Omental fat pad (tissue), 4 donors: ENCODE measurements at places on chromosomes 1 and 21. TPM values are rescaled to one million over a fixed set of nuclear protein-coding genes. Genes with fewer than 3 reads are reported as not detected.

DNA sequence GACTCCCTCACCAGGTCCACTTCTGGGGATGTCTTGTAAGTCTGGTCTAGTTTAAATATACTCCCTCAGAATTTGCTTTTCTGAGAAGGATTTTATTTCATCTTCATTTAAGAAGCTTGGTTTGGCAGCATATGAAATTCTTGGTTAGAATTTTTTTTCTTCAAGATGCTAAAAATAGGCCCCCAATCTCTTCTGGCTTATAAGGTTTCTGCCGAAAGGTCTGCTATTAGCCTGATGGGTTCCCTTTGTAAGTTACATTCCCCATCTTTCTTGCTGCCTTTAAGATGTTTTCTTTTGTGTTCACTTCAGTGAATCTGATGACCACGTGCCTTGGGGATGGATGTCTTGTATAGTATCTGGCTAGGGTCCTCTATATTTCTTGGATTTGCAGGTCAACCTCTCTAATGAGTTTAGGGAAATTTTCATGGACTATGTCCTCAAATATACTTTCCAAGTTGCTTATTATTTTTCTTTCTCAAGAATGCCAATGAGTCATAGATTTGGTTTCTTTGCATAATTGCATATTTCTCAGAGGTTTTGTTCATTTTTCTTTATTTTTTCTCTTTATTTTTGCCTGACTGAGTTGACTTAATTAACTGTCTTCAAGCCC, 19.4 kb downstream of the TCP10L start:
- no peak for DNase-seq

Gene INKA2
- 21.3 TPM for total RNA-seq

- no peak for DNase-seq
Measured at GRCh38 chr21:36656138-36656537, 42.8 kb upstream of the SIM2 start.

DNA sequence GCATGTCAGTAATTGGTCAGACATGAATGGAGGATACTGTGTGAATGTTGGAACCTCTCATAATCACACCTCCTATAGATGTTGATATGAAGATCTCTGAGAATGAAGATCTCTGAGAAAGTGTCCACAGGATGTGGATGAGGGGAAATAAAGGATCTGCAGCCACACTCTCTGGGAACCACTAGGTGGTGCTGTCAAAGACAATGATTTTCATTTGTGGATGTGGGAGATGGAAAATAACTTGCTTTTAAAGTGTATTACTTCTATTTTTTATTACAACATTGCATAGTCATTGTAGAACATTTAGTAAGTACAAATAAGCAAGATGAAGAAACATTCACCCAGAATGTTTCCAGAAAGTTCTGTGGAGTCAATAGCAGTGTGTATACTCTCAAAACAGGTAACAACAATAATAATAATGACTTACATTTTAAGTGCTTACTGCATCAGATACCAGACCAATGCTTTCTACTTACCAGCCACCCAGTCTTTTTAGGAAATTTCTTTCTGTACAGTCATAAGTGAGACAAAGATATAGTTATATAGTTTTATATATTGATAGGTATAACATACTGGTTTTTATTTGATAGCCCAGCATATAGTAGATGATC, 128.2 kb downstream of the ATG4C start:
- DNase-seq = no peak

Gene PMF1
- 74.8 TPM for total RNA-seq

GRCh38 chr21:17775431-17776126, 43.6 kb downstream of the C21orf91 start:
- DNase-seq = no peak

Gene DLGAP3
- 0.28 TPM for total RNA-seq

Gene CACNA1S
- not detected for total RNA-seq

Gene CELA3B
- 2.0 TPM for total RNA-seq

DNA sequence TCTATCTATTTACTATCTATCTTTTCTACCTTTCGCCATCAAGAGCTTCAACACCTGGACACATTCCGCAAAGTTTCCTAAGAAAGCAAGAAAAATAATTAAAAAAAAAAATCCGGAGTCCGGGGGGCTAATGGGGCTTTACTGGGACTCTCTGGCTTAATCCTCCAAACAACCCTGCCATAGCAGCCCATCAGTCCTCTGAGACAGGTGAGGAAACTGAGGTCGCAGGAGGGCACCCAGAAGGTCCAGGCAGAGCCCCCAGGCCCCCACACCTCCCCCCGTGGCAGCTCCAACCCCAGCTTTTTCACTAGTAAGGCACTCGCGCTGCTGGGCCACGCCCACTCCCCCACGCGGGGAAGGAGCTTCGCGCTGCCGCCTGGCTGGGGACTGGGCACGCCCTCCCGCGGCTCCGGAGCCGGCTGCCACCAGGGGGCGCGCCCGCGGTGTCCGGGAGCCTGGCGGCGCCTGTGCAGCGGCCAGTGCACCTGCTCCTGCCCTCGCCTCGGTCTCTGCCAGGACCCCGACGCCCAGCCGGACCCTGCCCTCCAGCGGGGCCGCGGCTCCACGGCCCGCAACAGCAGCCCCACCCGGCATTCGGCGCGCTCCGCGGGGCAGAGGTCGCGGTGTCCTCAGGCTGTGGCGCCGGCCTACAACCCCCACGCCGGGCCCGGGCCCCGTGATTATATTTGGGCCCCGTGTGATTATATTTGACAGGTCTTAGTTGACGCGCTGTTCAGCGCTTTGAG, 54.1 kb upstream of the SAMD11 start:
- peak; percentile 42 for DNase-seq

- no peak for DNase-seq
Measured at GRCh38 chr1:93784538-93784937, 94.5 kb downstream of the DNTTIP2 start.

Gene PAFAH2
- 9.8 TPM for total RNA-seq

Gene OR2G6
- not detected for total RNA-seq

DNA sequence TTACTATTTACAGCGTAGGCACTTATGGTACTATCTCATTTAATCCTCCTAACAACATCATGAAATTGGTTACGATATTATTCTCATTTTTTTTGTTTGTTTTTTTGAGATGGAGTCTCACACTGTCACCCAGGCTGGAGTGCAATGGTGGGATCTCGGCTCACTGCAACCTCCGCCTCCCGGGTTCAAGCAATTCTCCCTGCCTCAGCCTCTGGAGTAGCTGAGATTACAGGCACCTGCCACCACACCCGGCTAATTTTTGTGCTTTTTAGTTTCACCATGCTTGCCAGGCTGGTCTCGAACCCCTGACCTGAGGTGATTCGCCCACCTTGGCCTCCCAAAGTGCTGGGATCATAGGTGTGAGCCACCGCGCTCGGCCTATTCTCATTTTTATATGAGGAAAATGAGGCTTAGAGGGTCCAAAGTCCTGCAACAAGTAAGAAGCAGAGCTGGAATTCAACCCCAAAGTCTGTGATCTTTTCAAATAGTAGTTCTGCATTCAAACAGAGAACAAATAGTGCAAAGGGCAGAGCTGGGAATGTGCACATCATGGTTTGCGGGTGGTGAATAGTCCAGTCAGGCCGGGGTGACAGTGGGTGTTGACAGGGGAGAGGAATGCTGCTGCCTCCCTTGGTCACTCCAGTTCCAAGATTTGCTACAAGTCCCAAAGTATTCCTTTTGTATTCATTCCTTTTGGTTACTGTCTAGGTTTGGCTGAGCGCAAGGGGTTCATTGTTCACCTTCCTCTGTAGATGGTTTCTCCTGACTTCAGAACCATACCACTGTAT, 4.6 kb downstream of the PRUNE1 start:
- no peak for DNase-seq

DNA sequence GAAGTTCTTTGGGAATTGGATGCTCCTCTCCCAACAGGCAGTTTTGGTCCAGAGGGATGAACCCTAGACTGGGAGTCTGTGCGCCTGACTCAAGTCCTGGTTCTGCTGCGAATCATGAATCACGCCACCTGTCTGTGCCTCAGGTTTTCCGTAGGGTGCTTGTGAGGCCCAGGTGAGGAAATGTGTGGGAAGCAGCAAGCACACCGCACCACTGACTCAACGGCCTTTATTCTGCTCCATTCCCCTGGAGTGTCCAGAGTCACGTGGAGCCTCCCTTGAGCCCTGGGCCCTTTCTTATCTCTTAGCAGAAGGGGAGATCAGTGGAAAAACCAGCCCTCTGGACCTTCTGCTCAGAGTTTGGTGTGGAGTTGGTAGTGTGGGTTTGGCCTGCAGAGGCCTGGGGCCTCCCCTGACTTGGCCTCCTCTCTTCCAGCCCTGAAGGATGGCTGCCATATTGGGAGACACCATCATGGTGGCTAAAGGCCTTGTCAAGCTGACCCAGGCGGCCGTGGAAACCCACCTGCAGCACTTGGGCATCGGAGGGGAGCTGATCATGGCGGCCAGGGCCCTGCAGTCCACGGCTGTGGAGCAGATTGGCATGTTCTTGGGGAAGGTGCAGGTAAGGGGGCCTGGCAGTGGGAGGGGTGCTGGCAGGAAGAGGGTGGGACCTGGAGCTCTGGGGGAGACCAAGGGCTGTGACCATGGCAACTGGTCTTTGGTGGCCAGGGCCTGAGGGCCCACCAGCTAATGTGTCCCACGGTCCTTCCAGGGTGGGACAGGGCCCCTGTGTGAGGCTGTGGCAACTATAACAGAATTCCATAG, 21.1 kb downstream of the COQ8A start:
- no peak for DNase-seq

DNA sequence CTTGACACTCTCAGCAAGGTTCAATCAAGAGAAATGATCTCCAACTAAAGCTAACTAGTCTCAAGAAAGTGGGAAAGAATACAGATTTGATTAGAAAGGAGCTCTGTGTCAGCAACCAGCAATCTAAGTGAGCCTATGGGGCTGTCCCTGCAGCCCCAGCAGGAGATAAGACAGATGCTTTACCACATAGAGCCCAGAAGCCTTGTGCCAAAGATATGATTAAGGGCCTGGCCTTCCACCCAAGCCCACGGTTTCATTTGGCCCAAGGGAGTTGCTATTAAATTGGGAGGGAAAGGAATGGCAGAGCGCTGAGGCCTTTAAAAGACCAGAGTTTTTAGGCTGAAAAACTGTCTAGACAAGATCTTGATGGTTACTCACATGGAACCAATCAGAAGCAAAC, 74.8 kb downstream of the HLCS start:
- DNase-seq = no peak

DNA sequence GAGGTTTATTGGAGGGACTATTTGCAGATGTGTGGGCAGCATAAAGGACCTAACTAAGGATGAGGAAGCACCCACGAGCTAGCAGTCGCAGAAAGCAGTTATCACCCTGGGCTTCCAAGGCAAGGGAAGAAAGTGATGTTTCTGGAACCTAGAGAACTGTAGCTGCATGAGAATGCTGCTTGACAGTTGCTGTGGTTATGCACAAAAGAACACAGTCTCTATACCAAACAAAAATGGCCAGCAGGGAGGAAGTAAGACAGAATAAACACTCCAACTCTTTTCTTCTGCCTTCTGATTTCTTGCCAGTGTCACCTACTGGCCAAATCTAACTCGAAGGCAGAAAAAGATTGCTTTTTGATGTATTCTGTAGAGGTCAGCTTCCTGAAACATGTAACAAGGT, 190.2 kb downstream of the RASAL2 start:
- no peak for DNase-seq

- DNase-seq = no peak
Measured at GRCh38 chr1:6171548-6172124, 8.5 kb downstream of the CHD5 start.

DNA sequence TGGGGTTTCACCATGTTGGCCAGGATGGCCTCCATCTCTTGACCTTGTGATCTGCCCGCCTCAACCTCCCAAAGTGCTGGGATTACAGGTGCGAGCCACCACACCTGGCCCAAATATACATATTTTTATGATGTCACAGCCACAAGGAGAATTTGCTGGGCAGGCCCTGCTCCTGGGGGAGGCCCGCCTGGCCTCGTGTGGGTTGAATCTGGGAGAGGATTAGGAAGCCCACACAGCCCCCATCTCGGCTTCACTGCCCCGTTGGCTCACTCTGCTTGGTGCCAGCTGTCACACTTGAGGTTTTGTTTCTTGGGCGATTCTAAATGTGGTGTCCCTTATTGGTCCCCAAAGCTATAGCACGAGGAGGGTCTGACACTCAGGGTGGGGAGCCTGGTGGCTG, 335.7 kb upstream of the AJAP1 start:
- no peak for DNase-seq

DNA sequence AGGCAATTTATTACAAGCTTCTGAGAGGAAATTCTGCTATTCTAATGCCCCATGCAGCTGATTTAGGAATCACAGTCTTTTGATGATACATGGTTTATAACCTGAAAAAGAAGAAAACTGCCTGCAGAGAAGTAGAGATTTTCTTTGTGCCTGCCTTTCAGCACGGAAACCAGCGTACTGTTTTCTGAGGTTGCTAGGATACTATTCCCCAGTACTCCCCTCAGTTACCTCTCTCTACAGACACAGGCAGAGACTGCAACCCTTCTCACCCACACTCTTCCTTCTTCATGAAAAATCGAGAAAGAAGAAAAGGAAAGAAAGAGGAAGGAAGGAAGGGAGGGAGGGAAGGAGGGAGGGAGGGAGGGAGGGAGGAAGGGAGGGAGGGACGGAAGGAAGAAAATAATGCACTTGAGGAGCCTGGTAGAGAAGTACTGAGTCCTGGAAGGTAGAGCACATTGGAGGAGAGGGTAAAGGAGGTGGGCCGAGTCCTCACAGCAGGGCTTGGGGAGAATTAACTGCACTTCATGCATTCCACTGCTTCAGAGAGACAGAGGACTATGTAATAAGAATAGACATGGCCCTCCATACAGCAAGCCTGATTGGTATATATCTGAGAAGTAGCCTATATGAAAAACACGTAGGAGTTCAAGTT, 21.9 kb downstream of the RGS2 start:
- DNase-seq = no peak

DNA sequence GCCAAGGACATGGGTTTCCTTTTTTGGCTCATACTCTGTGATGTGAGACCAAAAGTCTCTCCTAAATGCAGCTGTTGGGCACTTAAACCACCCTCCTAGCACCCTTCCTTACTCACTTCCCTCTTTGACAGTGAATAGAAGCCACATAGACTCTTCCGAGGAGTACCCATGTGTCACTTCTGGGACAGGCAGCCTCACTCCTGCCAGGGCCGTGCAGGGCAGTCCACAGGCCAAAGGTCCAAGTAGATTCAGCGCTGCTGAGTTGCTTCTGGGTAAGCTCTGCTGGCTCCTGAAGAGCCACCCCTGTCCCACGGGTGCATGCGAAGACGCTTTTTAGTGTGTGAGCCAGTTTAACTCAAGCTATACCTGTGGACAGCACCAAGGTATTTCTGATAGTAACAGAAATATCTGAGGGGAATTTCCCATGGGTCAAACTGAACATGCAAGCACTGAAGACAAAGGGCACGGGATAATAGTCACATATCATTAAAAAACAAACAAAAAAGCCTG, 36.8 kb upstream of the BMP8B start:
- no peak for DNase-seq

GRCh38 chr1:76892675-76893074, 25.4 kb downstream of the ST6GALNAC5 start:
- DNase-seq = no peak

Gene TNFRSF9
- total RNA-seq = 1.1 TPM

Gene ARID1A
- total RNA-seq = 43.0 TPM

- DNase-seq = no peak
Measured at GRCh38 chr1:33512226-33513011, 40.0 kb downstream of the ZSCAN20 start.

DNA sequence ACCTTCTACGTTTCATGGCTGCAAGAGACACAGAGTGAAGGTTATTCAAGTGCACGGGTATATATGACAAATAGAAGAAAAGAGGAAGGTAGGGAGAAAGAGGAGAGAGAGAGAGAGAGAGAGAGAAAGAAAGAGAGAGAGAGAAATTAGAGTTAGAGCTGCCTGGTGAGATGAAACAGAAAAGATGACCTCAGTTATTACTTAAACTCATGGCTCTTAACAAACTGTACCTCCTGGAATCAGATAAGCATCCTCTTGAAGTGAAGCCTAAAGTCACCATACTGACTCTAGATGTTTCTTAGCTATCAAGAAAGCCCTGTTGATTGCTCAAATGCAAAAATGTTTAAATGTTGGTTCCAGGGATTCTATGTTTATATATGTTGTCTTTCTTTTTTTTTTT, 597.7 kb upstream of the ZP4 start:
- DNase-seq = no peak
